ENCODE measurements at places on chromosomes 6 and 20.

- no peak for DNase-seq
Measured at GRCh38 chr6:111423055-111423633, 59.9 kb downstream of the REV3L start.

DNA sequence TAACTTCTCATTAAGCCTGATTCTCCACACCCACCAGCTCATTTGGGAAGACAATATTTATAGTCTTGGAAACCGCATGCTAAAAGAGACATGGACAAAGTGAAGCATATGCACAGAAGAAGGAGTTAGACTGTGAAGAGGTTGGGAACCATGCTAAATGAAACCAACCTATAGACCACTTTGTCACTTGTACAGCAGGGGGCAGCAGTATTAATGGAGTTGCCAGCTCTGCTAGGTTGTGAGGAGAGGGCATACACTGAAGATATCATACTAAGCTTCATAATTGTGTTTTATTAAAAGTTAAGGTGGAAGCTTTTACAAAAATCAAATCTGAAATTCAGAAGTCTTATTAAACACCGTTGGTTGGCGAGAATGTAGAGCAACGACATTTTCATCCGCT, 38.3 kb upstream of the HMGCLL1 start:
- DNase-seq = no peak

DNA sequence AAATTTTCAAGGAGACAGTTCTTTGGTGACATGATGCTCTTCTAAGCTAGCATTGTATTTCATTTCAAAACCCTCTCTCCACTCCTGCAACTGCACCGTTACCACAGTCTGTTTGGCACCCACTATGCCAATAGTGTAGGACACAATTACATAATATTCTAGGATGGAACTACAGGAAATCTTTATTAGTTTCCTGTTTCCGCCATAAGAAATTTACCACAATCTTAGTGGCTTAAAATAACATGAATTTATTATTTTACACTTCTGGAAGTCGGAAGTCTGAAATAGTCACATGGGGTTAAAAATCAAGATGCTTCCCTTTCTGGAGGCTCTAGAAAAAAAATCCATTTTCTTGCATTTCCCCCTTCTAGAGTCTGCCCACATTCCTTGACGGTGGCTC, 733.1 kb downstream of the HDGFL1 start:
- no peak for DNase-seq

GRCh38 chr6:13729891-13730290, 18.3 kb upstream of the RANBP9 start:
- no peak for DNase-seq

DNA sequence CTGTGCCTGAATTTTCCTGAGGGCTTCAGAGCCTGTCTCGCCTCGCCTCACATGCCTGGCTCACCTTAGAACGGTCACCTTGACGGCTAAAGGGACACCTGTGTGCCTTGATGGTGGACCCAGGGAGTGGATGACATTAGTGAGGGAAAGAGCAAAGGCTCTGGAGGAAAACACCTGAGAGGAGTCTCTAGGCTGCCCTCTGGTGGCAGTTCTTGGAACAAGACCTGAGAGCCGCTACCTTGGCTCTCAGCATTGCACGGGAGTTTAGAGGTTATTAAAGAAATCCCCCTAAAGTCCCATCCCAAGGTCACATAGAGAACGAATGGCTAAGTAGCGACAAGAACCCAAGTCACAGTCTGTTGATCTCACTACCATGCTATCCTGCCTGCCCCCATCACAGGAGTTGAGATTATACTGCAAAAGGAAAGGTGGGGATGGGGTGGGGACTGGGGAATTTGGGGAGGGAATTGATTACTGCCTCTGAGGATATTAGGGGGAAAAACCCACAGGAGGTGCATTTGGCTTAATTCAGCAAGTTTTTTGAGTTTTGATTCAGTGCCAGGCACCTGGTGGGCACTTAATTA, 7.9 kb upstream of the CDSN start:
- peak; percentile 69 for DNase-seq

DNA sequence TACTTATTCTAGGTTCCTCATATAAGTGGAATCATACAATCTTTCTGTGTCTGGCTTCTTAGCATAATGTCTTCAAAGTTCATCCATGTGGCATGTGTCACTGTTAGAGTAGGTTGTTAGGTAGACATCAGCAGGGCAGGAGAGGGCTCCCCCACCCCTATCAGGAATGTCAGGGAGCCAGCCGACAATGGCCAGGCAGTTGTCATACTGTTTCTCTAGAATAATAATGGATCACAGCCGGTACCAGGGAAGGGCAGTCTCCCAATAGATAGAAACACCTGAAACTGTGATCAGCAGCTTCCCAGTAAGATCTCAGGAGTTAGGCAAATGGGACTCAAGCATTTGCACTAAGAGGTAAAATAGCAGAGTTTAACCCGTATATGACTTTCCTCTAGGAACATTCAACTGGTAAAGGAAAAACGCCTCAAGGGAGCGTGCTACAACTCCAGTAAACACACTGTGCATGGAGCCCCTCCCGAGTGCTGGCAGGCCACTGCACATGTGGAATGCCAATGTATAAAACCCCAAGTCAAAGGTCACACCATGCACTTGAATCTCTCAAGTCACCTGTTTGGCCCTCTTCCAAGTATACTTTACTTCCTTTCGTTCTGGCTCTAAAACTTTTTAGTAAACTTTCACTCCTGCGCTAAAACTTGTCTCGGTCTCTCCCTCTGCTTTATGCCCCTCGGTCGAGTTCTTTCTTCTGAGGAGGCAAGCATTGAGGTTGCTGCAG, 29.8 kb upstream of the SIRT5 start:
- no peak for DNase-seq

DNA sequence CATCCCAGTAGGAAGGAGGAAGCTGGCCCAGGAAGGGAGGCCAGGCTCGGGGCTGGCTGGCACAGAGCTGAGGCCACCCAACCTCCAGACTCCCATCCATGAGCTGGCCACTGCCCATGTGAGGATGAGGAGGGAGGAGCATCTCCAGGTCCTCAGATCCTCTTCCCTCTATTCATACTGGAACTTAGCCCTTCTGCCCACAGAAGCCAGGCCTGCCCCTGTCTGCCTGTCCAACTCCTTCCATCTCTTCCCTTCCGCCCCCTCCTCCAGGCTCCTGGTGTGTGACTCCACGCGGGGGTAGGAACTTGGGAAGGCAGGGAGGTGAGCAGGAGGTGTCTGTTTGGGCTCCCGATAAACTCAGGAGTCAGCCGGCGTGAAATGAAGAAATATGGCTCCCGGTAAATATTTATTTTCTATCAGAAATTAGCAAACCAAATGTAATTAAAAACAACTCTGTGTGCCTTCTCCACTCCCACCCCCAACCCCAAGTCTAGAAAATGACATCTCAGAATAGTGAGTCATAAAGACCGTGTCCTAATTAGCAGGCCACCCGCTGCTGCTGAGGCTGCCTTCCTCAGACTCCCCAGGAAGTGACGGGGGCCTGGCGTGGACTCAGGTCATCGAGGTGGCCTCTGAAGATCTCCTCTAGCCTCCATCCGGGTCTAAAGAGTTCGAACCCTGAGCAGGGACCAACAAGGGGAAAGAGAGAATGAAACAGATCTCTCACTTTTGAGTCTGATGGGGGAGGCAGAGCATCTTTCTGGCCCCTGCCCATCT, 81.9 kb downstream of the MDGA1 start:
- DNase-seq = no peak

DNA sequence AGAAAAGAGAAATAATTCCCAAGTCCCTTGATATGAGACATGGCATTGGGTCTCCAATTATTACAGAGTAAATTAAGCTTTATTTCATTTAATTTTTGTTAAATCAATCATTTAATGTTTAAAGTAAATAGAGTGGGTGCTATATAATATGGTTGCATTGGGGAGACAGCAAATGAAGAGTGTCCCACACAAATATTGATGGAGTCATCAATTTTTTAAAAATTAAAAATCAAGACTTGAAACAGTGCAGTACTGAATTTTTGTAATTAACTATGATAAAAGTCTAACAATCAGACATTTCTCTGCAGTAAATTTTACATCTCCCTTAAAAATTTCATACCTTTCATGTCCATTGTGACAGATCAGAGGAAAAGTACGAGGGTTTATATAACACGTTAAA, 193.9 kb upstream of the ID4 start:
- no peak for DNase-seq

DNA sequence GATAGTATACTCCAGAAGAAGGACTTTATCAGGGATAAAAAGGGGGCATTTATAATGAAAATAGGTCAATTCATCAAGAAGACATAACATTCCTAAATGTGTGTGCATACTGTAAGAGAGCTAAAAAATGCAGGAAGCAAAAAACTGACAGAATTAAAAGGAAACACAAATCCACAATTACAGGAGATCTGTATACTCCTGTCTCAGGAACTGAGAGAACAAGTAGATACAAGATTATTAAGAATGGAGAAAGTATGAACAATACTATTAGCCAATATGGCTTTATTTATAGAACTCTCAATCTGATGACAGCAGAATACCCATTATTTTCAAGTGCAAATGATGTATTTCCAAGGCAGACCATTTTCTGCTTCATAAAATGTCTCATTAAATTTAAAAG, 167.7 kb upstream of the BMP5 start:
- no peak for DNase-seq

- no peak for DNase-seq
Measured at GRCh38 chr20:22920898-22921297, 114.2 kb upstream of the SSTR4 start.

DNA sequence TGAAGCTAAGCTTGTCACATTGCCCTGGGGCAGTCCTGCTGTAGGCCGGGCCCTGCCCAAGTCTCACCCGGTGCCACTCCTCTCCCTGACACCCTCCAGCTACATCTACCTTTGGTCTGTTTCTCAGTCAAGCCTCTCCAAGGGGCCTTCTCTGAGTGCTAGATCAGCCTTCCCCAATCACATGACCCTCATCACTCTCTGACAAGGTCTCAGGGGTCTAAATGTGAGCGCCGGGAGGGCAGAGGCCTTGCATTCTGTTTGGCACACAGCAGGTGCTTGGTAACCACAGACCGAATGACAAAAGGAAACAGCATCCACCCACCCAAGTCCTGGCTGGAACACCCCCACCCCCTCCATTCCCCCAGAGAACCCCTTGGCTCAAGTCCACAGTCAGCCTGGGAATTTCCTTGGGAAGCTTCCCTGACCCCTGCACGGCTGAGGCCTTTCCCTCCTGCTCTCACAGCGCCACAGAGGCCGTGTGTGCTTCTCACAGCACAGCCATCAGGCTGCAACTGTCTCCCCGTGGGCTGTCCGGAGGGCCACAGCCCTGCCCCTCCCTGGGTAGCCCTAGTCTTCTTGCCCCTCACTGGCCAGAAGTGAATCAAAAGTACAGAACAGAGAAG, 32.9 kb downstream of the PKIG start:
- no peak for DNase-seq

- no peak for DNase-seq
Measured at GRCh38 chr20:61253640-61254511, 1.8 kb downstream of the CDH4 start.

GRCh38 chr20:17762243-17762872, 62.6 kb downstream of the BANF2 start:
- DNase-seq = no peak

DNA sequence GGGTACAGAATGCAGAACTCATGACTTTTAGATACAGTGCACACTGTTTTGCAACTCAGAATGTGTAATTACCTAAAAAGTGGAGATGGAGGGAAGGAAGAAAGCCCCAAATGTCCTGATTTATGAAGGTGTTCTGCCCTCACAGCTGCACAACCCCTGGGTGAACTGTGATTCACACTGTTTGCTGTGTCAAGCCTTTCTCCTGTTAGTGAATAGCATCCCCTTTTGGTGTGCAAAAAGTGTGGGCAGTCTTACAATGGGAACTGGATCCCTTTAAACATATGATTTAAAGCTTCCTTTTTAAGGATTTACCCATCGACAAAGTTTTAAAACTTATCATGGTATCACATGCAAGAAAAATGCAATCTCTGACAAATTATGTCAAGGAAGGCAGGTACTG, 633.4 kb upstream of the EPHA7 start:
- no peak for DNase-seq

DNA sequence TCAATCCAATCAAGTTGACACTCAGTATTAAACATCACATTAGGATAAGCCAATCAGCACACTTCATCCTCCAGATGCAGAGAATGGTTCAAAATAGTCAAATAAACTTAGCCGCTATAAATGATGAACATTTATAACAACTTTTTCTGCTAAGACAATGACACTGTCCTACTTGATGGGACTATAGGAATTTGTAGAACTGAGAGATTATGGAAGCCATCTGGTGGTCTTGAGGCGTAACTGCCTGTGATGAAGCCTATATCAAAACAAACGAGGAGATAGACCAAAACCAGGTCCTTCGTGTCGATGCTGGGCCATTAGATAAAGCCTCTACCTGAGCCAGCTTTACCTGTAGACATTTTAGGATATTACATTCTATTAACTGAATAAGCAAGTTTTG, 631.1 kb downstream of the COL12A1 start:
- DNase-seq = no peak

DNA sequence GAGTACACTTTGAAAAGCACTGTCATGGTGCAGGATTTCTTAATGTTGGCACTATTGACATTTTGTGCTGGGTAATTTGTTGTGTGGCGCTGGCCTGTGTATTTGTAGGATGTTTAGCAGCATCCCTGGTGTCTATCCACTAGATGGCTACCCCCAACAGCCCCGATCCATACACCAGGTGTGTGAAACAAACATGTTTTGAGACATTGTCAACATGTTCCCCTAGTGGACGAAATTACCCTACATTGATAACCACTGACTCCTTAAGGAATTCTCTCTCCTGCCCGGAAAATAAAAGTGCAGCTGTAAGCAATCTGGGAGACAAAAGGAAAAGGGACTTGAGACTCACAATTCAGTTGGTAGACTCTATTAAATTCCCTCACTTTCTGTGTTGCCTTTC, 52.6 kb upstream of the TMEM200A start:
- DNase-seq = no peak

- DNase-seq = no peak
Measured at GRCh38 chr6:84731901-84732300, 32.5 kb downstream of the TBX18 start.

DNA sequence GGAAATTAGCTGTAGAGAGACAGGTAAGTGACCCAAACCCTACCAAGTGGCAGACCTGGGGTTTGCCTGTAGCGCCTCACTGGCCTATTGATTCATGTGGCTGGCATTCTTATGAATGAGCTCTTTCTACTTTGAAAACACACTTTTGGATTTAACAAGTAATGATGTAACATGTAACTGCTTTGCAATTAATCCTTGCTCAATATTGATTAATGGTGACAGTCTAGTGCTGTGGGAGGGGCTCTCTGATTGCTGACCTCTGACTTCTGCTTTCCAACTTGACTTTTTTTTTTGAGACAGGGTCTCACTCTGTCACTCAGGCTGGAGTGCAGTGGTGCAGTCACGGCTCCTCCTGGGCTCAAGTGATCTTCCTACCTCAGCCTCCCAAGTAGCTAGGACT, 82.7 kb downstream of the TIAM2 start:
- DNase-seq = no peak

DNA sequence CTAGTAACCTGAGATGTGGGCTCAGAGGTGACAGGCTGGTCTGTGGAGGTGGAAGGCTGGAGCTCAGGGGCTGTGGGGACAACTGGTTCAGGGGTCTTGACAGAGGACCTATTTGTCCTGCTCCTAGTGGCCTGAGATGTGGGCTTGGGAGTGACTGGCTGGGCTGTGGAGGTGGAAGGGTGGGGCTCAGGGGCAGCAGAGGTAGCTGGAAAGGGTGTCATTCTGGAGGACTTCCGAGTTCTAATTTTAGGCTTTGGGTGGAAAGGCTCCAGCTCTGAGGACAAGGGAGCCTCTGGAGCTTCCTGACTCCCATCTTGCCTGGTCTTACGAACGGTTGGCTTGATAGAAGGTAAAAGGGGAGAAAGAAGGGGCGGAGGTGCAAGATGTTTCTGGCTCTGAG, 11.5 kb downstream of the MDC1 start:
- DNase-seq = no peak

Data from T-cell (primary cell).